ENCODE measurements at places on chromosomes 16 and 17.
A peak's percentile ranks its signal among the peaks of the same experiment; 100 is the strongest.

DNA sequence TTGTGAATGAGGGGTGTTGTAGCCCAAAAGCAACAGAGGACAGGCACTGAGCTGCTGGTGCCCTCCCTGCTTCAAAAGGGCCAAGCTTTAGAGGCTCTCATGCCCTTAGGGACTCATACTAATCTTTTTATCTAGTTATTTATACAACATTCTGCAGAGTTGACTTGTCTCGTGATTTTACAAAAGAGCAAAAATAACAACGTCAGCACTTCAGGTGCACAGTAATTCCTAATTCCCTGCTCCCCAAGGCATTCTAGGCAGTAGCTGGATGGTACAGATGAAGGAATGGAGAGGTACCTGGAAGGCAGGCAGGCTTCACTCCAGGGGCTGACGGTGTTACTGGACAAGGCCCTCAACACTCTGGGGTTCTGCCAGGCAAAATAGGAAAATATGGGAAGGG, 406.7 kb upstream of the CCL2 start:
- DNase-seq = no peak

- DNase-seq = no peak
Observed at GRCh38 chr17:71147906-71148305, 972.9 kb upstream of the SOX9 start.

DNA sequence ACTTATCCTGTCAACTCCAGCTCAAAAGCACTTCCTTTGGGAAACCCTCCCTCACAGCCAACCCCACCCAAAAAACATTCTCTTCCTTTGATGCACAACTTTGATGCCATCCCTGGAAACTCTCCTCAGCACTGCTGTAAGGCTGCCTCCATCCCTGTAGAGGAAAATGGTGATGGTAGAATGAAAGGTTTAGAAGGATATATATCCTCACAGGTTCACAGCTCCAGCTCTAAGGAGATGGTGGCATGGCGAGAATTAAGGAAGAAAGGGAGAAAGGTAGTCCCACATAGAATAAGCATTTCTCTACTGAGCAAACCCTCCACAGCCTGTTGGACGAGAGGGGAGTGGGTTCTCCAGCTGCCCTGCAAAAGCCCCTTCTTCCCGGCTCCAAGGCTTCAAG, 2.2 kb upstream of the DLX4 start:
- no peak for DNase-seq

GRCh38 chr17:57552114-57552624, 192.9 kb downstream of the CCDC182 start:
- peak; percentile 16 for DNase-seq

GRCh38 chr17:7750321-7750821, 32.8 kb downstream of the DNAH2 start:
- peak; percentile 94 for DNase-seq

- DNase-seq = no peak
Observed at GRCh38 chr17:13592427-13592826, 9.3 kb downstream of the HS3ST3A1 start.

DNA sequence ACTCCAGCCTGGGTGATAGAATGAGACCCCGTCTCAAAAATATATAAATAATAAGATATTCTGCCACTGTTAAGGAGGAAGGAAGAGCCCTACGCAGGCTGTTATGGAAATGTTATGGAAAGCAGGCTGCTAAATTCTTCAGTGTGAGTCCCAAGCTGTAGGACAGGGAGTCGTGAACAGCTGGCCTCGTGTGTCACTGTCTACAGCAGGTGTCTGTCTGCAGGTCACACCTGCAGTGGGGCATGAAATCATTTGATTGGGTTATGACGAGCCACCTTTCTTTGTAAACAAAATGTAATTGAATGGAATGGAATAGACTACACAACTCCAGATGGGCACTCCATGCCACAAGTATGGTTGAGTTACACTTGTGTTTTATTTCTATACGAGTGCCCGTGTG, 15.6 kb upstream of the LITAF start:
- DNase-seq = no peak

- peak; percentile 94 for DNase-seq
Observed at GRCh38 chr17:66540131-66540781, 237.8 kb downstream of the PRKCA start.

DNA sequence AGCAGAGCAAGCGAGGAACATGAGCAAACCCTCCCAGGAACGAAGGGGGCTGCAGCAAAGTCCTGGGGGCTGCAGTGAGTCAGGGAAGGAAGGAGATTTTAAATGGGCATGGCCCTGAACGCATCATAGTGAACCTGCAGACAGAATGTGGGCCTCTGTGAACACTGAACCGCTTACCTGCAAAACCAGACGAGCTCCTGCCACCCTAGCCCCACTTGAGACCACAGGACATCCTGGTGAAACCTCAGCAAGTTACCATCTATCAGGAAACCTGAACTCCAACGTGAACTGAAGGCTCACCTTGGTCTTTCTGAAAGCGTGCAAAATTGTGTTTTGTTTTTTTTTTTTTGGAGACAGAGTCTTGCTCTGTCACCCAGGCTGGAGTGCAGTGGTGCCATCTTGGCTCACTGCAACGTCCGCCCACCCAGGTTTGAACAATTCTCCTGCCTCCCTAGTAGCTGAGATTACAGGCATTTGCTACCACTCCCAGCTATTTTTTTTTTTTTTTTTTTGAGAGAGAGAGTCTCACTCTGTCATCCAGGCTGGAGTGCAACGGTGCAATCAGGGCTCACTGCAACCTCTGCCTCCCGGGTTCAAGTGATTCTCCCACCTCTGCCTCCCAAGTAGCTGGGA, 30.8 kb downstream of the FANCA start:
- no peak for DNase-seq

GRCh38 chr17:48513097-48513496, 17.7 kb downstream of the HOXB1 start:
- no peak for DNase-seq

GRCh38 chr17:51251010-51251409, 8.8 kb downstream of the MBTD1 start:
- DNase-seq = no peak

DNA sequence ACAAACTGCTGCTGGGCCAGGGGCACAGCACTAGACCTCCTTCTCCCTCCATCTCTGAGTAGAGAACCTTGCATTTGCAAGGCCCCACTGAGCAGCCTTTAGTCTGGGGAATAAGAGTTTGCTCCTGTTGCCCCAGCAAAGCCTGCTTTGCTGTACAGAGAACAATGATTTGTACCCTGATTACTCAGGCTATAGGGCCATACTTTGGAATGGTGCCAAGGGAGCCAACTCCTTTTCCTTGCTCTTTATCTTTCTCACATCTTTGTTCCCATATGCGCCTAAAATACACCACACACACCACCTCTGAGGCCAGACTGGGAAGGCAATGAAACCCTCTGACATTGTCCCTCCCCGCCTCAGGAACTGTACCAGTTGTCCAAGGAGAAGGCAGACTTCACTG, 21.2 kb downstream of the LIG3 start:
- no peak for DNase-seq
